ENCODE measurements at places on chromosomes 16 and 17.

GRCh38 chr17:76726776-76727718, at the start of gene METTL23:
METTL23 (plus strand) TSS chr17:76726839; CDS start chr17:76729711, 2,872 bp downstream.
- peak; percentile 76 for DNase-seq

- no peak for DNase-seq
Measured at GRCh38 chr17:45790296-45790922, 6.3 kb downstream of the CRHR1 start.

GRCh38 chr17:50949128-50949988, 83.2 kb upstream of the TOB1 start:
- DNase-seq, result no peak

- no peak for DNase-seq
Measured at GRCh38 chr17:44105941-44106340, 17.5 kb downstream of the HDAC5 start.

- DNase-seq, result no peak
Measured at GRCh38 chr16:48452991-48453760, 68.0 kb upstream of the SIAH1 start.

DNA sequence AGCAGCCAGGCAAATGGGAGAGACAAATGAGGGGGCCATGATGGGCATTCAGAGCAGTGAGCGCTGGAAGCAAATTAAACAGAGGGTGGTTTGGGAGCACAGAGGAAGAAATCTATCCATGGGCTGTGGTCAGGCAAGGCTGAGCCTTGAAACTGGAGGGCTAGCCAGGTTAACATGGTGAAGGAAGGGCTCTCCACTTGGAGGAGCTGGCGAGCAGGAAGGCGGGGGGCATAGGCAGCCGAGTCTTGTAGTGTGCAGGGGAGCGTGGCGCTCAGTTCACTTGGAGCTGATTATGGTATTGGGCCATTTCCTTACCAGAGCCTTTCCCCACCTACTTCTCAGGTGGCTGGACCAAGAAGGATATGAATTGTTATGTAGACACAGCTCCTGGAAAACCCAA, 189.7 kb downstream of the SNX29 start:
- DNase-seq, result no peak
